Activated CD8-positive, alpha-beta memory T cell treated with anti-CD3 and anti-CD28 coated beads for 48 hours (primary cell): ENCODE measurements at places on chromosomes 2 and 18.

DNA sequence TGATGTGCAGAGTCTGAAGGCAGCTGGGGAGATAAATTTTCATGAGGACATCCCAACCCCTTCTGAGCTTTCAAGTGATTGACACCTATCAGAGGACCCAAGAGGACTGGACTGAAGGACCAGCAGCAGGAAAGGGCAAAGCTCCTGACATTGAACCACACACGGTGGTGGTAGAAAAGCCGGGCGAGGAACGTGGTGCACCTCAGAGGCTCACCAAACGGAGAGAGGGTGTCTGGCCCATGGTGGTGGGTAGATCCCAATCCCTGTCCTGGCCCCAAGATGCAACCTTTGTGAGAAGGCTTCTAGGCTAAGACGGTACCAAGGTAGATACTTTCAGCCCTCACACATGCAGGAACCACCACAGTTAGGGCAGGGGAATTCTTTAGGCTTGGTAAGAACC, 52.1 kb downstream of the FRZB start:
- DNase-seq: no peak

DNA sequence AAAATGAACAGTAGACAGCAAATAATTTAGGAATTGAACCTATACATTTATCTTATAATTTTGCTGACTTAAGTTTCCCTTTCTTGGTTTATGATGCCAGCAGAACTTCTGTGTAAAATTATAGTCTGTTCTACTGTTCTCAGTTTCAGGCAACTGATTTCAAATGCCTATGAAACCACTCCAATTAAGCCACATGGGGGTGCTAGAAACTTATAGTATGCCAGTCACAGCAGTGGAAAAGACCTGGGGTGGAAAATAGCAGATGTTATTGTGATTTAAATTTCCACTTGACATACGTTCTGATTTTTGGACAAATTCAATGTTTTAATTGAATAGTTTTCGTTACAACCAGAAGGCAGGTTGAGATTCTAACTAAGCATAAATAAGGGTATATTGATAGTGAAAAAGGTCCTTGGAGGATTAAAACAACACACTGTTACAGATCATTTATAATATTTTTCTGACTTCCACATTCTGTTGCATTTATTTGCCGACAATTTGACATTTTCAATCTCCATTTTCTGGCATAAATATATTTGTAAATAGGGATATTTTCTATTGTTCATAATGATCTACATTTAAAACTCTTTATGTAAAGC, 61.4 kb downstream of the CPS1 start:
- no peak for DNase-seq

GRCh38 chr2:109466674-109467575, 146.8 kb downstream of the SEPTIN10 start:
- DNase-seq: no peak

GRCh38 chr2:100529900-100530299, 32.9 kb upstream of the PDCL3 start:
- DNase-seq: no peak

DNA sequence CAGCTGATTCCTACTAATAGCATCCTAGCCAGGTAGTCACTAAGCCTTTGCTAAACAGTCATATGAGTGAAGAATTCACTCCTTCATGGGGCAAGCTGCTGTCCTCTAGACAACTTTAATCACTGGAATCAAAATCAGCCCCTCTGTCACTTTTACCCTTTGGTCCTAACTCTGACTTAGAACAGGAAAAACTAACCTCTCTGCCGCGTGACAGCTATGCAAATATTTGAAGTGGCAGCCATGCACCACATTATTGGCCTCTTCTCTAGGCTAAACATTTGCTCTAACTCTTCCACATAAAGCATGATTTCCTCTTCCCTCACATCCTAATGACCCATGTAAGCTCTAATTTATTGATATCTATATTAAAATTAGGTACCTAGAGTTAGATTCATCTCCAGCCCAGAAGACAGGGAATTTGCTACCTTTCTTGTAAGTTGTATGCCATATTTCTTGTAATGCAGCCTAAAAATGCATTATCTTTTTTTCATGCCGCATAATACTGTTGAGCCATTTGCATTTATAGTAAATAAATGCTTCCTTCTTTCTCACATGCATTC, 12.8 kb upstream of the ONECUT2 start:
- DNase-seq: no peak

- DNase-seq: no peak
Observed at GRCh38 chr2:230942371-230942770, 17.3 kb upstream of the GPR55 start.

DNA sequence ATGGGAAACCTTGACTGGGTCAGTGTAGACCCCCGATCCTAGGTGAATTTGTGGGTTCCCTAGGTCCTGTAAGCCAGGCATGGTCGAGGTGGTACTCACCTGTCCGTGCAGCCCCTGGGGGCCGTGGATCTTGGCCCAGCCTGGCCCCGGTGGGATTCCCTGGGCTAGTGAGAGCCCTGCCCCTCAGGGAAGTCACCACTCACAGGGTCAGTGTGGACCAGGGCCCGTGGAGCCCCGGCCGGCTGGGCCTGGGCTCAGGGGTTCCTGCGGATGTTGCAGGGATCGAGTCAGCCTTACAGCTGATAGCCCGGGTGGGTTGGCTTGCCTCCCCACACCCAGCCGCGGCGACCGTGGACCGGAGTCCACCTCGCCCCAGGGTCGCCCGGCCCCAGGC, 528 bp downstream of the ATG9A start:
- no peak for DNase-seq

- DNase-seq: no peak
Observed at GRCh38 chr2:168030862-168031624, 216.4 kb downstream of the STK39 start.

DNA sequence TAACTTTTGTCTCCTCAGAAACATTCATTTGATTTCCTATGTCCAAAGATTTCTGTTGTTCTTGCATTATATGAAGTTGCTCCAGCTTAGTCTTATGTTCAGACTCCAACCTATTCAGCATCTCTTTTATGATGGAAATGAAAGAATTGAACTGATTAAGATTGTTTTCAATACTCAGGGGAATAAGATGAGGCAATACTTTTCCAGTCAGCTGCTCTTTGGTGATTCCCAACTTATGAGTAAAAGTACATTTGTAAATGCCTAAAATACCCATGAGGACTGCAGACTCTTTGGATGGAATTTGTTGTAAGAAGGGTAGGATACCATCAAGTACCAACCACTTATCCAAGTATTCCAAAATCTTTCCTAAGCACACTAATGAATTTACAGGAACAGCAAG, 39.8 kb downstream of the TRAK2 start:
- DNase-seq: no peak

GRCh38 chr2:75539955-75540716, 20.6 kb downstream of the EVA1A start:
- DNase-seq: no peak

DNA sequence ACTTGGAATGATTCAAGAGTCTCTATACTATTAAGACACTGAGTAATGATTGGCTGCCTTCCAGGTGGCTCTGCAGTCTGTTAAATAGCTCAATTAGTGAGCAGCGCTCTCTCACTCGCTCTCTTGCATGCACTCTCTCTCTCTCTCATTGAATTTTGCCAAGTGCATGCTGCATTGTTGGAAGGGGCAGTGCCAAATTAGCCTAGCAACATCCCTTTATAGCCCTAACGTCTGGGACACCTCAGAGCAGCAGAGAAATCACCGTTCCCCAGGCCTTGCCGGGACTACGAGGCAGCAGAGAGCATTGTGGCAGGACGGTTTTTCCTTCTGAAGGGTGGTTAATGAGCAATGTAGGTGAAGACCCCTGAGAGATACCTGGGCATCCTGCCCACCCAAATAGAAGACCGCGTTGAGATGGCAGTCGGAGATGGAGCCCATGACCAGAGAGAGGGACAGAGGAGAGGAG, 447.6 kb upstream of the POU3F3 start:
- no peak for DNase-seq

- no peak for DNase-seq
Observed at GRCh38 chr18:22465859-22466457, 48.2 kb upstream of the CTAGE1 start.

GRCh38 chr2:29821591-29821990, 99.8 kb downstream of the ALK start:
- no peak for DNase-seq

DNA sequence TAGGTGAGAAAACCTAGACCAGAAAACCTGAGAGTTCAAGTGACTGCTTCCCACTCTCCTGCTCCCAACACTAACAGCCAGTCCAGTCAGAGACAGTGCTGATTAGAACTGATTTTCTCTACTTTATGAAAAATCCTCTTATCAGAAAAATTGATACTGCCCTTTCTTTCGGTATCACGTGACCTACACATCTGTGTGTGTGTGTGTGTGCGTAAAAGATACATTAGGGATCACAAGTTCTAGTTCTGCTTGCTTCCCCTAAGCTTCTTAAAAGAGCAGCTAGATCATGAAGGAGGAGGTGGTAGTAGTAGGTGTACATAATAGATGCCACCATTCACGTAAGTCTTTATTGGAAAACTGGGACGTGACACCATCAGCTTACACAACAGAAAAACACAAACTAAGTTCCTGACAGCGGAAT, 1.5 kb downstream of the ARL5A start:
- DNase-seq: no peak

DNA sequence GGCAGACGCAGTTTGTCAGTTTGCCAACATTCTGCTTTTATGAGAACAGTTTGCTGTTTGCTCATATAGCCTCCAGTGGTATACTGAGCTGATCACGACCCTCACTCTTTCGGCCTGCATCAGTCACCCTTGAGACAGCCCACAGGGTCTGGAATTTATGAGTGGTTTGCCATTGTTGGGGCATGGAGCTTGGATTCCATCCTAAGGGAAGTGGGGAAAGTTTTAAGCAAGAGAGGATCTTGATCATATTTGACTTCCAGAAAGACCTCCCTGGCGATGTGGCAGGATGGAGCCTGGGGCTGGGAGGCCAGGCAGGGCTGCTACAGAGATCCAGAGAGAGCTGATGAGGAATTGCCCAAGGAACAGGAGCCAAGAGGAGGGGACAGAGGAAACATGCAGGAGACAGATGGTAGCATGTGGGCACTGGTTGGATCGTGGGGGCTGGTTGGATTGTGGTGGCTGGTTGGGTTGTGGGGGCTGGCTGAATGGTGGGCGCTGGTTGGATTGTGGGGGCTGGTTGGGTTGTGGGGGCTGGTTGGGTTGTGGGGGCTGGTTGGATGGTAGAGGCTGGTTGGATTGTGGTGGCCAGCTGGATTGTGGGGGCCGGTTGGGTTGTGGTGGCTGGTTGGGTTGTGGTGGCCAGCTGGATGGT, 27.3 kb upstream of the GPR17 start:
- no peak for DNase-seq

DNA sequence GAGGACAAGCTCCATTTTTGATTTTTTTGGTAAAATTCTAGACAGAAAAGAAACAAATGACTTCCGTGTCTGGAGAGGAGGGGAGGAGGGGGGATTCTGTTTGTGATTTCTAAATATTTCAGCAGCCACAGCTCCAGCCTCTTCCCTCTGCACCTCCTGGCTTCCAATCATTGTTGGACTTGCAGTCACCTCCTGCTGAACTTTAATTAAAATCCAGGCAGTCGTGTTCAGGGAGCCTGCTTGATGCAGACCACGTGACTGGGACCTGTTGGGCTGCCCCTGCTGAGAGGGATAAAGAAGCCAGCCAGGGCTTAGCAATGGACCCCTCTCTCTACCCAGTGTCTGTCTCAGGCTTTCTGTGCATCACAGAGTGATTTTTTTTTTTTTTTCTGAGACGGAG, 115.1 kb downstream of the SH3BP4 start:
- DNase-seq: no peak

DNA sequence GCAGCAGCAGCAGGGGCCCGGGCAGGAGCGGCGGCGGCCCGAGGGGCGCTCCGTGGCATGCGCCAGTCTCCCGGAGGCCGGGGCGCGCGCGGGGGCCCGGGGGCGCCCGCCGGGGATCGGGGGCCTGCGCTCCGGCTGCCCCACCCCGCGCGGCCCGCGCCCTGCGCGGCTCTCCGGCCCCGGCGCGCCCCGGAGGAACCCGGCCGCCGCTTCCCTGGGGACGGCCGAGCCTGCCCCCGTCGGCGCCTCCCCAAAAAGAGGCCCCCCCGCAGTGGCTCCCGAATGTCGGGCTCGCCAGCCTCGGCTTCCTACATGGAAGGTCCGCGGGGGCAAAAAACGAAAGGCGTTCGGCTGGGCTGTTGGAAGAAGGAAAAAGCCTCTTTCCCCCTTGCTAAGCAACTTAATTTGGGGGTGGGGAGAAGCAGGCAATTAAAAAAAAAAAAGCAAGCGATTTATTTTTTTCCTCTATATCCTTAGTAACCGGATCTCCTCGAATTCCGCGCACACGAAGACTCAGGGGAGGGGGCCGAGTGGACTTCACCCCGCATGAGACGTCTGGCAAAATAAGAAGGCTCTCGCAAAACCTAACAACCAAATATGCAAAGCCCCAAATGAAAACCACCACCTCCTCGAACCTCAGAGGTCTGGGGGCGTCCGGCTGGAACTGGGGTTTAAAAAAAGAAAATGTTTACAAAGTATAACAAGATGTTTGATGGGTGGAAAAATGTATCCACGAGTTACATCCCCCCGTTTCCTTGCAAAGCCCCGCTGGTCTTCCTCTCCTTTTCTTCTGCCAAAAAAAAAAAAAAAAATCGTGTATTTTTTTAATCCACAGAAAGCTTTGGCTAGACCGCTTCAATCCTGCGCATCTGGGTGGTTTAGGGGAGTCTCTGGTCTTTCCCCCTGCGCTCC, at the start of gene SMAD7:
TSS of gene SMAD7 (minus strand) at position 430 of the 912 bp plus-strand sequence. CDS start 541 bp downstream, outside the sequence.
- DNase-seq: no peak

DNA sequence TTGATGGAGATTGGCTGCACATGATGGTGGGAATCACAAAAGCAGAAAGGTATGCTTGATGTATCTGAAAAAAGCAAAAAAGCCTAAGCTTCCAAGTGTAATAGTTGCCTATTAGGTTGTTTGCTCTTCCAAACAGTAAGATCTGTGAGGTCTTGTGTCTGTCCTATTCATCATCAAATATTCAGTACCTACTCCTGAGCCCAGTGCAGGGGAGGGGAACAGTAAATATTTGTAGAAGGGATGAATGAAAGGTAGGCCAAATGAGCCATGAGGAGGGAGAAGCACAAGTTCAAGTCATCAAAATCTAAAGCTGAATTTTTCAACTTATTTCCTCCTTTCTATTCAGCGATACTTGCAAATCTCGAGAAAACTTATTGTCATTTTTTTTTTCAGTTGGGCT, 153.2 kb upstream of the ETAA1 start:
- no peak for DNase-seq

- DNase-seq: no peak
Observed at GRCh38 chr18:59661891-59662701, 35.1 kb downstream of the CCBE1 start.
